ENCODE measurements at places on chromosomes 12 and 14.

DNA sequence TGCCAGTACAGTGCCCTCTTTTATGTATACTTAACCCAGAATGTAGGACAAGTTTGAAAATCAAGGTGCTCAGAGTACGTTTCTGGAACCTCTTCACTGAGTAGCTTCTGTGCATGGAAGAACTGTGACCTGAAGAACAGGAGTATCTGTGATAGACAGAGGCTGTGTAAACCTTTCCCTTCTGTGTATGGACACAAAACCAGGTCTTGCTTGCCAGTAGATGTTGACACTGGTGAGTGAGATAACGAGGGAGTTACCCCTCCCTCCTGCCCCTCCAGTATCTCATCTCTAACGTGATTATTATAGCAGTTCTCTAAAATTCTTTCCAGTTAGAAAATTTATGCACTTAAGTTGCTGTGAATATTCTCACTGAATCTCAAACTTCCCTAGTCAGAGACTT lies 170.8 kb downstream of the RPL10L start:
- no peak for DNase-seq

GRCh38 chr12:86914721-86915120 lies 658.5 kb upstream of the MGAT4C start:
- DNase-seq: peak; percentile 51

- DNase-seq: no peak
Observed at GRCh38 chr14:44988694-44989093, 26.7 kb downstream of the TOGARAM1 start.

GRCh38 chr14:99038431-99038820 lies 233.6 kb downstream of the BCL11B start:
- no peak for DNase-seq

GRCh38 chr12:78118036-78118435 lies 287.3 kb downstream of the NAV3 start:
- DNase-seq: no peak

DNA sequence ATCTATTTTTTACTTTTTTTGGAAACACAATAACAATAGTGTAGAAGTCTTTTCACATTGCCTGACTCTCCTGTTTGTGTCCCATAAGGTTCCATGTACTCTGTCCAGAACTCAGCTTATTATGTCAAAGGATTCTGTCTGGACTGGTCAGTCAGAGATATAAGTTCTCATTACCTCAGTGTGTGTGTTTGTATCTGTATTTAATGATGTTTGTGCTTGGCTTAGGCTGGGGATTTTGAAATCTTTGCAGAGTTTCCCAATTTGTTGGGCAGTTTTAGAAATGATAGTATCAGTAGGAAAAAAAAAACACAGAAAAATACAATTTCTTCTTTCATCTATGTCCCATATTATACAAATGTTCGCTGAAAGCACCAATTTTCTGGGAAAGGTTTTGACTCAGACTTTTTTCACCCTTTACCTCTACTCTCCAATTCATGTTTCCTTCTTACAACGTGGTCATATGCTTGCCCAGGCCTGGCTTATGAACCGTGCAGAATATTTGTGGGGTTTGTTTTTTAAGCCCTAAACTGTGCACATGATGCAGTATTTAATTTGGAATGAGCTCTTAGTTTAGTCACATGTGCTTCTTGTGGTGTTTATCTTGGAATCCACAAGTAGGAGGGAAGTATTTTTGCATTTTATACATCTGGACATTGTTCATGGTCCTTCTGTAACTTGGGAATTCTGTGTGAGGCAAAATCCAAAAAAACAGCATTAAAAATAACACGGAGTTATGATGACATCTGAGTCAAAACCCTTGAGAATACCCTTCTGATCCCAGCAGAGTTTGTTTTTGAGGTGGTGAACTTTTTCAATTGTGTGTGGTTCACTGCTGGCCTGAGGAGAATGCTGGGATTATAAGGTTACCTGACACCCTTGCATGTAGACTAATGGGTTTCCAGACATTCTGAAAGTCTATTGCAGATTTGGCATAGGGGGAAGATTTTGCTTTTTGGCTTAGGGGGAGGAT lies 121.2 kb downstream of the RAD51B start:
- peak; percentile 39 for DNase-seq

GRCh38 chr14:97366400-97366799 lies 569.2 kb downstream of the VRK1 start:
- DNase-seq: no peak

DNA sequence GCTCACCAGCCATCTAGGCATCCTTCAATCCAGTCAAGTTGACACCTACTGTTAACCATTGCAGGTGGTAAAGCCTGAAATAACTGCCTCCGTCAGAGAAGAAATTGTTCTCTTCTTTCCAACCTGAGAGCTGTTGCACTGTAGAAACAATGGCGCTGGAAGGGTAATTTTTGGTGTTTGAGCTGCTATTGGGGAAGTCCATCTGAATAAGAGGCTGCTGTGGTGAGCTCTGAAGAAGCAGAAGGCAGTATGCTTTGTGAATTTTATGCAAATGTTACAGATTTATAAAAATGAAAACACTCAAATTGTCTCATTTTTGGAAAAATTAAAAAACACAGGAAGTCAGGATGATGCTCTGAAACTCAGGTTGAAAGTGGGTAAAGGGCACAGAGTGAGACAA lies 60.2 kb downstream of the SNAPC1 start:
- no peak for DNase-seq

DNA sequence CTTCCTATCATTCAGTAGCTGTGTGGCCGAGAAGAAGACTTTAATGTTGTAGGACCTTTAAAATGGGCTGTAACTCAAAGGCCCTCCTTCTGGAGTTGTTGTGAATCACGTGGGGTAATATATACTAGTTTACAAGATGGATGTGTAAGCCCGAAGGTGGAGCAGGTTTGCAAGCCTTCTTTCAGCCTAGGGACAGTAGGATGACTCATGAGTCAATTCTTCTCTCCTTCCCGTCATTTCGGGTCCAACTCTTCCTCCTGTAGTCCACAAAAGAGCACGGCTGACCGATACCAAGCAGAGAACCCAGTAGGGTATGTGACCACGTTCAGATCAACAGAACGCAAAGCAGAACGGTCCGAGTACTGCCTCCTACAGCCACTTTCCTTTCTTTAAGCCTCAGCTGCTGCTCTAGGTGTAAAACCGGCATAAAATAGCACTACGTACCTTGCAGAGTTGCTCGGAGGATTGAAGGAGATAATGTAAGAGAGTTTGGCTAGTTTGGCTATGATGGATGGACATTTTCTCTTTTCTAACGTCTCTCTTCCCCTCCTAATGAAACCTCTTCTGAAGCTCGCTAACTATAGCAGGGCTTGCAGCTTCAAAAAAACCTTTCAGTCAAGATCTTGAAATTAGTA lies 1.3 kb upstream of the RASSF3 start:
- peak; percentile 39 for DNase-seq

GRCh38 chr12:117724543-117724942 lies 244.2 kb downstream of the KSR2 start:
- no peak for DNase-seq

- no peak for DNase-seq
Observed at GRCh38 chr12:45986641-45987339, 3.6 kb downstream of the SCAF11 start.

- no peak for DNase-seq
Observed at GRCh38 chr12:52403561-52403960, 2.6 kb downstream of the KRT82 start.

- DNase-seq: no peak
Observed at GRCh38 chr14:46322730-46323403, 328.7 kb downstream of the RPL10L start.

GRCh38 chr14:93991212-93991611 lies 5.9 kb upstream of the CCDC197 start:
- no peak for DNase-seq

GRCh38 chr12:92657770-92658169 lies 45.0 kb upstream of the PLEKHG7 start:
- no peak for DNase-seq

- DNase-seq: no peak
Observed at GRCh38 chr14:99674776-99675381, 9.2 kb upstream of the CYP46A1 start.

DNA sequence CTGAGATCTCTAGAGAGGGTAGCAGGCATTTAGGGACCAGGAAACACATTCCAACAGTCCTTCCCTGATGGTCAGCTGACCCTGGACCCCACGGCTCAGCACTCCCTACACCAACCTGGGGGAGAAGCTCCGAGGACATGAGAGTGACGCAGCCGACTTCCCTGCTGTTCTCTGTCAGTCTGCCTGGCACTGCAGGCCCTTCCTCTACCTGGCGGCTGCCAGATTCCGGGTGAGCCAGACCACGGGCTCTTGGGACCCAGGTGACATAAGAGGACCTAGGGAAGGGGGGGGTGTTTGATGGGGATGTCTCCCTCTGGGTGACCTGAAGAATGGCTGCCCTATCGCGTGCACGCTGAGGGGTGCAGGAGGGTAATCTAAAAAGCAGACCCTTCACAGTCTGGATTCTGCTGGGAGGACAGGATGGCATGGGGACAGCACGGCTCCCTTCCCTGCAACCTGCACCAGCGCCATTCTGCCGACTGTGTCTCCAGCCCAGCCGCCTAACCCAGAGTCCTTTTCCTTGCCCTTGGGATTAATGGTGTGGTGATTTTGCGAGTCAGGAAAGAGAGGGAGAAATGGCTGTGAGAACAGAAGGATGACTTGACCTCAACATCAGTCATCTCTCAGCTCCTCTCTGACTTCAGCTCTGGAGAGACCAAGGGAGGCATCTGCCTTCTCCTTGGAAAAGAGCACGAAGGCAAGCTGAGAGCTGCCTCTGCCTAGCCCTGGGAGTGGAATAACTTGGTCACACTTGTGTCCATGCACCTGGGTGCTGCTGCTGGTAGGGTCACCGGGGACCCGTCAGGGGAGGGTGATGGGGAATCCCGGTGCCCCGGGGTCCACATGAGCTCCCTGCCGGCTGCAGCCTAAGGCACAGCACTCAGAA lies 158.5 kb downstream of the CALM1 start:
- DNase-seq: no peak

GRCh38 chr12:132754160-132754932 lies 7.3 kb downstream of the ANKLE2 start:
- no peak for DNase-seq

- DNase-seq: no peak
Observed at GRCh38 chr14:20675669-20676068, 8.7 kb upstream of the RNASE4 start.

DNA sequence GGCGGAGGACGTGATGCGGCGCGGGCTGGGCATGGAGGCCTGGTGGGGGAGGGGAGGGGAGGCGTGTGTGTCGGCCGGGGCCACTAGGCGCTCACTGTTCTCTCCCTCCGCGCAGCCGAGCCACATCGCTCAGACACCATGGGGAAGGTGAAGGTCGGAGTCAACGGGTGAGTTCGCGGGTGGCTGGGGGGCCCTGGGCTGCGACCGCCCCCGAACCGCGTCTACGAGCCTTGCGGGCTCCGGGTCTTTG lies 303 bp downstream of the GAPDH start:
- DNase-seq: no peak

DNA sequence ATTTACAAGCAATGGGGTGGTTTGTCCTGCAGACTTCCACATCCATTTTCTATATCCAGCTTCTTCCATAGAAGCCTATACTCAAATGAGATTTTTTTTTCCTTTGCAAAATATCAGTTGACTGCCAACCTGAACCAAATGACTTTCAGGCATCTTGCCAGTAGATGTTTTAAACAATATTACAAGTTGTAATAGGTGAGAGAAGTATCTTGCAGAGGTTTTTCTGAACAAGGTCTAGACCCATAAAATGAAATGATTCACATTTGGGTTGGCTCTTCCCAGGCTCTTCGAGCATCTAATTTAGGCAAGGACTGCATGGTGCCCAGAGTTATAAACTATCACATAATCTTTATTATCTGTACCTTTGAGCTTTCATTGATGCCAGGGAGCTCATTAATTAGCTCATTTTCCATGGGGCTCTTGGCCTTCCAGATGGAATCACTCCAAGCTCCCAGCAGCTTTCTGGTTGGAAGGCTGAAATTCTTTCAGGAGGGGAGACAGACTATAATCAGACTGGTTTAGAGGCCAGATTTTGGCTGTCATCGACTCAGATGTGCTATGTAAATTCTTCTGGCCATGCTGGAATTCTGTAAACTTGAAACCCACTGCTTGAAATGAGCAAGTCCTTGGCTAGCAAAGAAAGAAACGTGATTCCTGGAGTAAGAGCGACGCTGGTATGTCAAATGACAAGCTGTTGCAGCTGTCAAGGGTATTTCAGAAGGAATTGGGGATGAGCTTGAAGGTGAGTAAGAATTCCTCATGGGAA lies 32.2 kb upstream of the DICER1 start:
- DNase-seq: peak; percentile 1

- no peak for DNase-seq
Observed at GRCh38 chr12:27614866-27615265, 81.4 kb upstream of the REP15 start.

DNA sequence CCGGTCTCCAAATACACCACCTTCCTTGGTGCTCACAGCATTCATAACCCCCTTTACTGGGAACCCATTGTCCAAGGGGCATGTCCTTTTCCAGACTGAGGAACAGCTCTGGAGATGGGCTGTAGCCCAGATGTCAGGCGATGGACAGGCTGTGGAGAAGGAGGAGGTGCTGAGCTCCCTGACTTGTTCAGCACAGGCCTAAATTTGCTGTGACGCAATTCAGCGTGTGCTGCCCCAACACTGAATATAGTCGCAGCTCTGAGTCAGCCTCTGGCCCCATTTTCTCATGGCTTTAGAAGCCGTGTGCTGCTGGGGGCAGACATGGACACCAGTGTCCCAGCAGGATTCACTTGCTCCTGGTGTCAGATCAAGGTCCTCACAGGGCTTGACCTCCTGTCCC lies 269.1 kb downstream of the EMP1 start:
- peak; percentile 62 for DNase-seq

DNA sequence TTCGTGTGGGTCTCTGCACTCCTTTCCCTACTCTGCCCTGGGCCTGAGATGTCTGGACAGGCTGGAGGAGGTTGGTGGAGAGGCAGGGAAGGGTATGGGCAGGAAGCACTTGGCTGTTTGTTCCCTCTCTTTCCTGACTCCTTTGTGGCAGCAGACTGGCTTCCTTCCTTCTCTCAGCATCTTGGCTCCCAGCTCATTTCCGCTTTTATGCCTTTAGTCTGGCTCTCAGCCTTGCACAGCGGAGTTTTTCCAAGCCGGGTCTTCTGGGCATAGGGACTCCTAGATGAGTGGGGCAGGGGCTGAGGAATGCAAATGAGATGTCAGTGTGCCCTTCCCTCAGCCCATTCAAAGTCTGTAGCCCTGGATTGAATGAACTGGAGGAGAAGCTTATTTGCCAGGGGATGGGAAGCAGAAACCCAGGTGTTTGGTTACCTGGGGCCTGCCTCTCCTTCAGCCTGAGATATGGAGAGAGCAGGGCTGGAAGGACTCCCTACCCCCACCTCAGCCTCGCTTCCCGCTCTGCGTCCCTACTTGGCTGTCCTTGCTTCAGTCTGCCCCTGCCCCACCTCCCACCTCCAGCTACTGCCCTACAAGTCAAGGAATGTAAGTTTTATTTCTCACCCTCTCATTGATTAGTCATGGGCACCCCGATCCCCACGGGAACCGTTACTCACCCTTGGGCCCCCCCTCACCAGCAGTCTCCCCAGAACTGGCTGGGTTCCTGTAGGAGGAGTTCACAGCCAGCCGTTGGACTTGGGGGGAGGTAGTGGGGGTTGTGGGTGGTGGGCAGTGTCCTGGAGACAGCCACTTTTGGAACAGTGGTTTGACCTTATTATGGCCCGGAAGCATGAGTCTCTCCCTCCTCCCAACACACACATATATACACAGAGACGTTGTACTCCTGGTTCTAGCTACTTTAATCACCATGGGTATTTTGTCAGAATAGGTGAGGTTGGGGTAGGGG lies 9.3 kb upstream of the ITGA5 start:
- DNase-seq: peak; percentile 64

- DNase-seq: peak; percentile 30
Observed at GRCh38 chr12:64240781-64241180, 18.7 kb upstream of the KICS2 start.

- DNase-seq: no peak
Observed at GRCh38 chr14:35998303-35998702, 172.2 kb downstream of the BRMS1L start.

Measured in AG20443 (cell line).